Activated CD4-positive, alpha-beta memory T cell treated with anti-CD3 and anti-CD28 coated beads for 36 hours (primary cell): ENCODE measurements at places on chromosomes 6 and 20. TPM values are rescaled to one million over a fixed set of nuclear protein-coding genes. Genes with fewer than 3 reads are reported as not detected.
A peak's percentile ranks its signal among the peaks of the same experiment; 100 is the strongest.

- no peak for DNase-seq
These were observed 21.2 kb downstream of the TGM2 start for GRCh38 chr20:38143646-38144554.

- DNase-seq = no peak
These were observed 27.8 kb upstream of the SRC start for GRCh38 chr20:37317994-37318640.

- DNase-seq = peak; percentile 71
These were observed 6.7 kb upstream of the KCNK15 start for GRCh38 chr20:44738813-44739477.

DNA sequence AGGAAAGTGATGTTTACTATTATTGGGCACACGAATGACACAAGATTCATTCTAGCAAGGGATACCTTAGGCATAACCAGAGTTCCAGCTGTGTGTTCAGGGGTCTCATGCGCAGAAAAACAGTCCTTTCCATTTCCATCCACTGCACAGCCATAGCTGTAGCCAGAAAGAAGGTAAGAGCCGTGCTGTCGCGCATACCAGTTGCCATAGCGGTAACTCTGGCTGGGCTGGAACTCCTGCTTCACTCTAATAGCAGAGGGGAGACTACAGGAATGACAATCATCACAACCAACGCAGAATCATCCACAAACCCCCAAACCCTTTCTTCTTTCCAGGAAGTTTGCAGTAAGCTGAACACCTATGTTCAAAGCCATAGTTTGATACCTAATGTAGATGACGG, 7.5 kb downstream of the C6orf52 start:
- no peak for DNase-seq

DNA sequence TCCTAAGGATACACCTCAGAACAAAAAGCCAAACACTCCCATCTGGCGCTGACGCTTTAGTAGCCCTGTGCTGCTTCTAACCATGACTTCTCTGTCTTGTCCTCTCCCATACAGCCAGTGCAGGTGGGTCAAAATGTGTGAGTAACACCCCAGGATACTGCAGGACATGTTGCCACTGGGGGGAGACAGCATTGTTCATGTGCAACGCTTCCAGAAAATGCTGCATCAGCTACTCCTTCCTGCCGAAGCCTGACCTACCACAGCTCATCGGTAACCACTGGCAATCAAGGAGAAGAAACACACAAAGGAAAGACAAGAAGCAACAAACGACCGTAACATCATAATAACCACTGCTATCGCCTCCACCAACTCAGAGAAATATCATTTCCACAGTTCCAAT, 1.4 kb downstream of the DEFB132 start:
- DNase-seq = peak; percentile 33

GRCh38 chr6:1872649-1873131, 263.0 kb downstream of the FOXC1 start:
- no peak for DNase-seq

DNA sequence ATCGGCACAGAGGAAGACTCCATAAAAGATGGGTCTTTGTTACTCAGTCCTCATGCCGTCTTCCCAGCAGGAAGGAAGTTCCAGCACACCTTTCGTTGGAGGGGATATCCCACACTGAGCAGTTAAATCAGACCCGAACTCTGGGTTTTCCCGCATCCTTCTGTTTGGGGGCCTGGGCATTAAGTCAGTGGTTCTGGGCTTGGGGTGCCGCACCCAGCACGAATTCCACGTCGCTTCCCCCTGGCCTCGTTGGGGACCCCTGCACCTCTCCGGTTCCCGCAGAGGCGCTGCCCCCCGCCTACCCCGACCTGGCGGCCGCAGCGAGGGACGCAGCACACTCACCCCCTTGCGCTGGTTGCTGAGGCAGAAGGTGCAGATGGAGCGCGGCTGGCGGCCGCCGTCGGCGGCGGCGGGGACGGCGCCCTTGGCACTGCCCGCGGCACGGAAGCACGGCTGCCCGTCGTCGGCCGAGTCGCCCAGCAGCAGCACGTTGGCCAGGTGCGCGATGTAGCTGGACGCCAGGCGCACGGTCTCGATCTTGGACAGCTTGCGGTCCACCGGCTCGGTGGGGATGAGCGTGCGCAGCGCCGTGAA, 641 bp downstream of the TCF15 start:
- no peak for DNase-seq

DNA sequence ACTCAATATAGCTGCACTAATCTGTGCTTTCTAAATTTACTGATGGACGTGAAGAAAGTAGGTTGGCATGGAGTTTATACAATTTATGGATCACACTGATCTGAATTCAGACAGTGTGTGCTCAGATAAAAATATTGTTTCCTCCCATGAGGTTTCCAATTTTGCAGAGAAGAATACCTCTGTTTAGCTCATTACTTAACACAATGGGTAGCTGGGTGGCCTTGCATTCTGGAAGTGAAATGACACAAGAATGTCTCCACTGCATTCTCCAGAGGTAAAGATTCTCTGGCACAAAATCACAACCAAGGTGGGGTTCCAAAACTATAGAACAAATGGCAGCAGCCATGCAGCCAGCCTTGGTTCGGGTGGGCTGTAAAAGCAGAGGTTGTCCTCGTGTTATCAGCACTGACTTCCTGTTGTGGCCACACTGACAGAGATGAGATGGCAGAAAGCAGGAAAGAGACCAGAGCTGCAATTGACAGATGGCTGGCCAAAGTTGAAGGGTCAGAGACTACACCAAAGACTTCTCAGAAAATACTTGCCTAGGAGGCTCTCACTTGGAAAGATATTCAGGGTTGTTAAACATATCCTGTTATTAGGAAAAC, 50.2 kb downstream of the HDAC2 start:
- peak; percentile 10 for DNase-seq

GRCh38 chr20:16317445-16318362, 255.5 kb downstream of the KIF16B start:
- no peak for DNase-seq

DNA sequence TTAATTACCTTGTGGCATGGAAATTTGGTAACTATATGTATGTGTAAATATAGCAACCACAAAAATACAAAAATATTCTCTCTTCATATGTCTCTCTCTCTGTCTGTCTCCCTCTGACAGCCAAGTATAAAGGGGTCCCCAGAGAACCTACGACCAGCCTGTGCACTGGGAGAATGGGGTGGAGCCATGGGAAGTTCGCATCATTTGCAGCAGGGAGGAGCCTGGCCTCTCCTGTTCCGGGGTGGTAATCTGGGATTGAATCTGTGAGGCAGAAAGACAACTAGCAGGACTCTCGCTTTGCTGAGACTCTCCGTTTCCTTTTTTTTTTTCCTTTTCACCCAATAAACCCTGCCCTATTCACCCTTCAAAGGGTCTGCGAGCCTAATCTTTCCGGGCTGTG, 1109.1 kb downstream of the HACE1 start:
- no peak for DNase-seq

DNA sequence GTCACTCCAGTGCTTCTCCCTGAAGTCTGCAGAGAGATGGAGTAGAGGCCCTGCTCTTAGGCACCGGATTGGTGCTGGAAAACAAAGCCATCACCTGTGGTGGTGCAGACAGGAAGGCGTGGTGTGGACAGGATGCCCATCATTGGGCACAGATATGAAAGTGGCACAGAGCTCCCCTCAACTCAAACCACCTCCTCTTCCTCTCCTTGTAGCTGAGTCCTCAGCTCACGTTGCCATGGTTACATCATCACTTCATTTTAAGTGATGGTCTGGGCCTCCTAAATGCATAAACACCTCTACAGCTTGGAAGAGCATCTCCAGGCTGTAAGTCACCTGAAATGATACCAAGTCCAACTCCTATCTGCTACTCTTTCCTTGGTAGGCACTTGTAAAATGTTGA, 8.0 kb upstream of the RTF2 start:
- DNase-seq = peak; percentile 56

DNA sequence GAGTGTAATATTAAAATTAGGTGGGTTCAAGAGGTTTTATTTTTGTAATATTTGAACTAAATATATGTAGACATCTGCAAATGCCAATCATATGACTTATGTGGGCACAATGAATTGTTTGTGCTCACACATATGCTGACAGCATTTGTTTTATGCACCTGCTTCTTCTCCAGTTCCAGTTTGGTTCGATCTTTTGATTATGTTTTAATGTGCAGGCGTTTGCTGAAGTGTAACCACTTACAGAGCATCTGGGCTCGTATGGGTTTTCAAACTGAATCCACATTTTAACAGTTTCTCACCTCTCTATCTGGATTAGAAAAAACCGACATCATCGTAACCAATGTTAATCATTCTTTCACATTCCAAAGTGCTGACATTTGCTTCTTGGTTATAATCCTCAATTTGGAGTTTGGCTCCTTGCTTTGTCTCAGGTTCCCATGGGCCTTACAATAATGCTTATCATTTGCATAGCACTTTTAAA, 129.1 kb upstream of the SPACA1 start:
- DNase-seq = no peak

DNA sequence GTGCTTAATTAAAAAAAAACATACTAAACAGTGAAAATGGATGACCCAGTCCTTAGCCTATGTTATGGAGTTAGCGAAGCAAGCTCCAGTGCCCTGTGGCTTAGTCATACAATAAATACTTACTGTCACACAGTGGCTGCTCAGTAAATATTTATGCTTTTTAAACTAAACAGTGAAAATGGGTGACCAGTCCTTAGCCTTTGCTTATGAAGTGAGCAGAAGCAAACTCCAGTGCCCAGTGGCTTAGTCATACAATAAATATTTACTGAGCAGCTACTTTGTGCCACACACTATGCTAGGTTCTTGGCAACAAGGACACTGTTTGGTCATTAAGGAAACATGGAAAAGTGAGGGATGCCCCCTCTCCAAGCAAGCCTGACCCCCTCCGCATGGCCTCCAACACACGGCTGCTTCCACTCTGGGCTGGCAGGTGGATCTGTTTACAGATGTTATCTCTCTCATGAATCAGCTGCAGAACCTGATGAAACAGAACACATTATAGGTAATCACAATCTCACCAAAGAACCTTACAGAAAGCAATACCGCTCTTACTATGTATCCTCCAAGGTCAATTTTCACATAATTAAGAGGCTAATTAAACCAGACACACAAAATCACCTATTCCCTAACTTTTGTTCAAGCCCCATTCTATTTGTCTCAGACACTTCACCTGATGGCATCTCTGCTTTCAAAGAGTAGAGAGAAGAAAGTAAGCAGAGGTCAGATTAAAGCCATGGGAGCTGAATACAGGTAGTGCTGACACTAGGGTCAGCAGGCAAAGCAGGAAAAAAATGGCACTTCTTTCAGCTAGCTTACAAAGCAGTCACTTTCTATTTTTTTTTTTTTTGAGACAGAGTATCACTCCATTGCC, 27.3 kb downstream of the CDK5RAP1 start:
- DNase-seq = no peak

GRCh38 chr6:39892490-39893129, 41.7 kb downstream of the MOCS1 start:
- DNase-seq = peak; percentile 31

- no peak for DNase-seq
These were observed 133.5 kb upstream of the TSHZ2 start for GRCh38 chr20:52838510-52839241.

- peak; percentile 7 for DNase-seq
These were observed 160.1 kb downstream of the DLL1 start for GRCh38 chr6:170130771-170131241.

- peak; percentile 82 for DNase-seq
These were observed 1.4 kb upstream of the CEP43 start for GRCh38 chr6:166997768-166998255.

DNA sequence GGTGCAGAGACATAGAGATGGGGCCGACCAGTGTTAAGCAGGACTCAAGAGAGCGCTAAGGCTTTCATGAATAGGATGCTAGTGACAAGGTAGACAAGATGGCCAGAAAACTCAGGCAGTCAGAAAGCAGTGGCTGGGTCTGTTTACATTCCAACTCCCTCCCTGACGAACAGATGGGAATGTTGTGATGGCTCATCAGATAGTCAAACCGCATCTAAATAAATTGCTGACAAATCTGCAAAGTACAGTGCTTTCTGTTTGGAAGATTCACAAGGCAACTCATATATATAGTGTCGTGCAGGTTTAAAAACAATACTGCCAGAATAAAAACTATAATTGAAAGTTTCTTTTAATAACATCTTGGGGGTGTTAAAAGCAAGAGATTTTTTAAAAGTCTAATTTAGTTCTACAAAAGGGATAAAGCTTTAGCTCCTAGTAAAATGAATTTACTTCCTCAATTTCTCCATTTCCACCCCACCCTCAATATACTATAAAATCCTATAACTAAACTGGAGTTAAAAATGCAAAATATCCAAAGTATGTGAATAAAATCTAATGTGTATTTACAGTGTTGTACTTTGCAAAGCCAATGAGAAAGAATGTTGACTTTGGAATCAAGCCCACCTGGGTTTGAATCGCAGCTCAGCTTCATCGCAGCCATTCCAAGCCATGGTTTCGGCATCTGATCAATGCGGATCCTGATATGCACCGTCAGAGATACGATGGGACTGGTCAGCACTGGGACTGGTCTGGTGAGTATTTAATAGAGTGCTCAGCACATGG, 247.3 kb upstream of the PDE10A start:
- no peak for DNase-seq

DNA sequence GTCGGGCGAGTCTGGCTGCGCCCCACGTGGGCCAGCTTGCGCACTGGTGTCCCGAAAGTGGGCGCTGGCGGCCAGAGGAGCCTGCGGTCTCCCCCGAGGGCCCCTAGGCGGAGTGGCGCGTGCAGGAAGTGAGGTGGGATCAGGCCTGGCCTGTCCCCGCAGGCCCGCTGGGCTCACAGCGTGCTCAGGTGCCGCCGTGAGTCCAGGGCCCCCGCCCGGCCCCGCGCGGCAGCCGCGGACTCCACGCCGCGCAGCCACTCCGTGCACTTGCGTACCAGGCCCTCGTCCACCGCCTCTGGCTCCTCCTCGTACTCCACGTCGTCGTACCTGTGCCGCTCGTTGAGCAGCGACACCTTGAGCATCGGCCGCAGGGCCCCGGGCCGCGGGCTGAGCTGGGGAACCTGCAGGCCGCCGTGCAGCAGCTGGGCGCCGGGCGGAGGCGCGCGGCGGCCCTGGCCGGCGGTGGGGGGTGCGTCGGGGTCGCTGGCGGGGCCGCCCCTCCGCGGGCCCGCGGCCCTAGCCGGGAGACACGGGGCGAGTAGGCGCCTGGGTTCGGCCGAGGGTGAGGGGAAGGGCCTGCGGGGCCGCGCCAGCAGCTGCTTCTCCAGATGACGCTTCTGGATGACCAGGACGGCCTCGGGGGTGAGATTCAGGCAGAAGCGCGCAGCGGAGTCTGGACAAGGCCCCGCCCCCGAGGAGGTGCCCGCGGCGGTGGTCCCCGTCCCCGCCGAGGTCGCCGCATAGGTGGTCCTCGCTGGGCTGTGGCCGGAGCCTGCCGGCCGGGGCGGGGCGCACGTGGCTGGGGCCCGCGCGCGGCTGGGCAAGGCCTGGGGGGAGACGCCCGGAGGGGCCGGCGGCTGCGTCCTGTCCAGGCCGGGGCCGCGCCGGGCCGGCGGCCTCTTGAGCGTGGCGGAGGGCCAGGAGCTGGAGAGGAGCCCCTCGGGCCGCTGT, 835 bp downstream of the PRR18 start:
- peak; percentile 32 for DNase-seq

The WDR46 gene
- 60.7 TPM for total RNA-seq

The WFDC5 gene
- total RNA-seq = not detected

The DAAM2 gene
- not detected for total RNA-seq

The RNF144B gene
- 2.1 TPM for total RNA-seq

The STMND1 gene
- total RNA-seq = not detected
